ENCODE measurements at places on chromosomes 4 and X.

DNA sequence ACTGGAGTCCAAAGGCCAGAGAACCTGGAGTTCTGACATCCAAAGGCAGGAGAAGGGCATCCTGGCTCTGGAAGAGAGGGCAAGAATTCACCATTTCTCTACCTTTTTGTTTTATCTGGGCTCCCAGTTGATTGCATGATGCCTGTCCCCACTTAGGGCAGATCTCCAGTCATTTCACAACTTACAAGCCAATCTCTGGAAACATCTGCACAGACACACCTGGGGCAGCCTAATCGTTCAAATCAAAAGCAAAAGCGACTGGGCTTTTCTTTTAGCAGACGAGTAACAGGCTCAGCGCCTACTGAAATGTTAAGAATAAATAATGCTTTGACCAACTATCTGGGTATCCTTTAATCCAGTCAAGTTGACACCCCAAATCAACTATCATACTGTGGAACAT lies 136.0 kb upstream of the NPY2R start:
- DNase-seq: no peak

- no peak for DNase-seq
These were observed 108.7 kb upstream of the PAK3 start for GRCh38 chrX:110987292-110987691.

GRCh38 chr4:23373261-23373660 lies 516.6 kb downstream of the PPARGC1A start:
- DNase-seq: no peak

- DNase-seq: no peak
These were observed 381.2 kb upstream of the IGFBP7 start for GRCh38 chr4:57491388-57491787.

DNA sequence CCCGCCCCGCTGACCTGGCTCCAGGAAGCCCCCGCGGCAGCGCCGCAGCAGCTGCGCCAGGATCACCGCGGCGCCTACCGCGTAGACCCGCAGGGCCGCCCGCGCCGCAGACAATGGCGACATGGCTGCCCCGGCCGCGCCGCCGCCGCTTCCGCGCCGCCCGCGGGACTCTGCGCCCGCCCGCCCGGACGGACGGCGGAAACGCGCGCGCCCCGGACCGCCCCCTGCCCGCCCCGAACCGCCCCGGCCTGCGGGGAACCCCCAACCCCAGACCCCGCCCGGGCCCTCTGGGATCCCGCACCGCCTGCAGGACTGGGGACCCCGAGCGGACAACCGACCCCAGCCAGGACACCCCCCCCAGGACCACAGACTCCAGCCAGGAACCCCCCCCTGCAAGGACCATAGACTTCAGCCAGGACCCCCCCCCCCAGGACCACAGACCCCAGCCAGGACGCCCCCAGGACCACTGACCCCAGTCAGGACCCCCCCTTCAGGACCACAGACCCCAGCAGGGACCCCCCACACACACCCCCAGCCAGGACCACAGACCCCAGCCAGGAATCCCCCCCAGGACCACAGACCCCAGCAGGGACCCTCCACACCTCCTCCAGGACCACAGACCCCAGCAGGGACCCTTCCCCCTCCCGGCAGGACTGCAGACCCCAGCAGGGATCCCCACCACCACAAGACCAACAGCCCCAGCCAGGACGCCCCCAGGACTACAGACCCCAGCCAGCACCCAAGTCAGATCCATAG lies at the start of the genes DHRSX and ZBED1:
TSS of gene DHRSX (minus strand) at position 174 of the 756 bp plus-strand sequence. CDS start at position 123, 51 bp downstream.
TSS of gene ZBED1 (minus strand) at position 174 of the 756 bp plus-strand sequence. CDS start 10,257 bp downstream, outside the sequence.
- DNase-seq: no peak

DNA sequence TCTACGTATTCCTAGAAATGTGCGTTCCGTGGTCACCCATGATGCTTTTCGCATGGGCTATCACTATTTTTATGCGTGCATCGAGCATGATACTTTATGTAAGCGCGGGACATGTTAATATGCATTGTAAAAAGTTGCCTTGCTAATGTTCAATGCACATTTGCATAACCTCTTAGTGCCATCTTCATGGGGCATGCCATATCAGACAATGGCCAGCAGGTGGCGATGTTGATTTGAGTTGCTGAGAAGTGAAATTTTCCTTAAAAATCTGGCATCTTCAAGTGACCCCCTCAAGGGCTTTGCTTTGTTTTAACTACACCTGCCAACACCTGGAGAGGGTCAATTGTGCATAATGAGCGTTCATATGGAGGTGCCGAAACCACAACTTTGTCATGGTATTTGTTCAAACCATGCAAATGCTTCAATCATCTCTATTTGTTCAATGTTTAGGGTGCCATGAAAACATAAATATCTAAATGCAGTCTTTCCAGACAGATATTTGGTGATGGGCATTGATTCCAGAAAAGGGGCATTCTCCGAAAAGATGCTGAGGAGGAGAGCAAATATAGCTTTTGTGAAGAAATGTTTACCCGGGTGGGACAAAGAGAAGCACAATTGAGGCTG lies 833.9 kb upstream of the PRKX start:
- peak; percentile 83 for DNase-seq

DNA sequence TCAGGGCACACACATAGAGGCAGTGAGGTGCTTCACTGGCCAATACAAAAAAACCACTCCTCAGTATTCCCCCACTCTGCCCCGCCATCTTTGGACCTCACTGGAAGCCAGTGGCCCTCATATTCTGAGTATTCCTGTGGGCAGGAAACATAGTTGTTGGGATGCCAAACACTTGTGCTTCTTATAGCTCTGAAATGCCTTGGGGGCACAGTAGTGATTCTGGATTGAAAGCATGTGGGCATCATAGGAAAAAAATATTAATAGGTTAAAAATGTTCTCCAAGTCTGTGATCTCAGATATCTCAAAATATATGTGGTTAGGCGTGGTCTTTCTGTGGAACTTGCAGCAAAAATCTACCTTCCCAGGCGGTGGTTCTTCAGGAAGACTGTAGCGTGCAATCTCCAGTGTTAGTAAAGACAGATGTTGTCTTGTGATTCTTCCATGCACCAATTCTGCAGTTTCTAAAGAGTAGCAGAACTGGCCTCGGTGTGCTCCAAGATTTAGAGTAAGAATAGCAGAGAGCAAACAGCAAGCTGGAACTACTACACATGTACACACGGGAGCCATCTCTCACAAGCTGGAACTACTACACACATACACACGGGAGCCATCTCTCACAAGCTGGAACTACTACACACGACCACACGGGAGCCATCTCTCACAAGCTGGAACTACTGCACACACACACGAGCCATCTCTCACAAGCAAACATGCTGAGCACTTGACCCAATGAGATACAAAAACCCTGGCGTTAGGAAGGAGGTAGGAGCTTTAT lies 8.0 kb upstream of the TENM3 start:
- no peak for DNase-seq

- DNase-seq: no peak
These were observed 8.3 kb upstream of the NAP1L5 start for GRCh38 chr4:88705805-88706492.

- DNase-seq: no peak
These were observed 11.2 kb upstream of the FREM3 start for GRCh38 chr4:143711543-143712154.

DNA sequence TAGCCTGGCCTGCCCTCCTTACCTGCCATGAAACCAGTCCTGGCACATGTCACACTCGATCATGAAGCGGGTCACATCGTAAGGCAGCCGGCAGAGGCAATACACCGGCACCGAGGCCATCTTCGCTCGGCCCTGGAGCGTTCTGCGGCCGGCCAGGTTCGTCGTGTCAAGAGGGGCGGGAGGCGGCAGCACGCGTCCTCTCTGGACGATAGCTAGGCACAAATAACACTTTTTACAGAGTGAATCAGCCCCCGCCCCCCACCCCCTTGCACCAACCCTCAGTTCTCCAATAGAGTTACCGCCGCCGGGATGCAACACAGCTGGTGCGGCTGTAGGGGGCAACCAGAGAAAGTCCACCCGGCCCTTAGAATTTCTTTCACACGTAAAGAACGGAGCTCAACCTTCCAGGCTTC lies 1.7 kb downstream of the PHF8 start:
- DNase-seq: peak; percentile 54

GRCh38 chrX:16573781-16574180 lies 76.2 kb upstream of the S100G start:
- DNase-seq: no peak

GRCh38 chrX:109826954-109827708 lies 94.1 kb upstream of the ACSL4 start:
- no peak for DNase-seq

- no peak for DNase-seq
These were observed 16.2 kb upstream of the ATRX start for GRCh38 chrX:77802201-77802600.

- no peak for DNase-seq
These were observed 703.5 kb downstream of the PDHA2 start for GRCh38 chr4:96543346-96543745.

GRCh38 chr4:176334066-176334465 lies 14.3 kb downstream of the SPCS3 start:
- no peak for DNase-seq

- DNase-seq: no peak
These were observed 105.7 kb upstream of the PTCHD1 start for GRCh38 chrX:23228950-23229448.

DNA sequence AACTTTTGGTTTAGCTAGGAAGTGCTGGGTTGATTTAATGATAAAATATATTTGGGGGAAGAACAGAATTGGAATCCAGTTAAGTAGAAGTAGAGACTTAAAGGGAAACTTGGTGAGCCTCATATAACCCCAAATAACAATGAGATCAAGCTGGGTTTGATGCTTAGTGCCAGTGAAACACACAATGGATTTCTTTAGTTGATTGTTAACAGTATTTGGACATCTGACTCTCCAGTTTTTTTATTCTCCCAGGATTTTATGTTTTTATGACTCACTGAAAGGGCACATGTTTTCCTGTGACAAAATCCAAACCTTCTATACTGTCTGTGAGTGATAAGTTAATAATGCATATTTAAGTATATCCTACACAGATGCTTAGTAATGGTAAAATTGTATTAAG lies 2.7 kb upstream of the NEUROG2 start:
- no peak for DNase-seq

DNA sequence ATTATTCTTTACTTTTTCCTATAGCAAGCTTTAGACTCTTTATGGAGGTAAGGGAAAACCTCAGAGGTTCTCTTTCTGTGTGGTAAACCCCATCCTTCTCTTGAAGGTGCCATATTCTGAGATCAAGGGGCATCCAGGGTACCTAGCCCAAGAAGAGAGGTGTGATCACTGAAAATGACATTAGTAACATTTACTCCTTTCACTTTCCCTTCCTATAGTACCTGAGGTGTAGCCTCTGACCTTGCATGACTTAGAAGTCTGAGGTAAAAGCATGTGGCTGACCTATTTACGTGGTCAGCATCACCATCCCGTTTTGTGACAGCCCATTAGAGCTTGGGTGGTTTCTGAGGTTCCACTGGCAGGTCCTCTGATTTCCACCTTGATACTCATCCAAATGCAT lies 25.7 kb downstream of the SGMS2 start:
- no peak for DNase-seq

- DNase-seq: no peak
These were observed 7.0 kb downstream of the ALB start for GRCh38 chr4:73410916-73411730.

GRCh38 chr4:113006632-113007031 lies 42.8 kb upstream of the ANK2 start:
- DNase-seq: no peak

DNA sequence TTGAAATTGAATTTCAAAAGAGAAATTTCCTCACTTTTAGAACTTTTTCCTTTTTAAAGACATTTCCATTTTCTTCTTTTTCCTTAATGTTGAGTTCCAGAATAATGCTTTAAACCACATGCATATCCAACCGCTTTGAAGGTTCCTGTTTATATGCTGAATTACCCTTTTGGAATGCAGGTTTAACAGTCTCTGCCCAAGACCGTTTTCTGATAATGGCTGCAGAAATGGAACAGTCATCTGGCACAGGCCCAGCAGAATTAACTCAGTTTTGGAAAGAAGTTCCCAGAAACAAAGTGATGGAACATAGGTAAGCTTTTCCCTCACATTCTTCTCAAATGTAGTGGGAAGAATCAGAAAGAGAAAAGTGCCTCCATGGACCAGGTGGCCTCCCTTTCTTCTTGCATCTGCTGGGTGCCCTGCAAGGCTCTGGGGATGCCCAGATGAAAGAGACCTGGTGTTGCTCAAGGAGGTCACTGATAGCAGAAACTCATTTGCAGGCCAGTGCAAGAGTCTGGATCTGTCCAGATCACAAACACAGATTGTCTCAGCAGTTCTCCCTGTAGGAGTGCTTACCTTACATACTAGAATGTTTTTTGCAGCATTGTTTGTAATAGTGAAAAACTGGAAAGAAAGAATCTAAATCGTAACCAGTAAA lies 42.9 kb downstream of the MOSPD2 start:
- no peak for DNase-seq

- no peak for DNase-seq
These were observed 16.9 kb downstream of the CTAG1B start for GRCh38 chrX:154602226-154602625.

DNA sequence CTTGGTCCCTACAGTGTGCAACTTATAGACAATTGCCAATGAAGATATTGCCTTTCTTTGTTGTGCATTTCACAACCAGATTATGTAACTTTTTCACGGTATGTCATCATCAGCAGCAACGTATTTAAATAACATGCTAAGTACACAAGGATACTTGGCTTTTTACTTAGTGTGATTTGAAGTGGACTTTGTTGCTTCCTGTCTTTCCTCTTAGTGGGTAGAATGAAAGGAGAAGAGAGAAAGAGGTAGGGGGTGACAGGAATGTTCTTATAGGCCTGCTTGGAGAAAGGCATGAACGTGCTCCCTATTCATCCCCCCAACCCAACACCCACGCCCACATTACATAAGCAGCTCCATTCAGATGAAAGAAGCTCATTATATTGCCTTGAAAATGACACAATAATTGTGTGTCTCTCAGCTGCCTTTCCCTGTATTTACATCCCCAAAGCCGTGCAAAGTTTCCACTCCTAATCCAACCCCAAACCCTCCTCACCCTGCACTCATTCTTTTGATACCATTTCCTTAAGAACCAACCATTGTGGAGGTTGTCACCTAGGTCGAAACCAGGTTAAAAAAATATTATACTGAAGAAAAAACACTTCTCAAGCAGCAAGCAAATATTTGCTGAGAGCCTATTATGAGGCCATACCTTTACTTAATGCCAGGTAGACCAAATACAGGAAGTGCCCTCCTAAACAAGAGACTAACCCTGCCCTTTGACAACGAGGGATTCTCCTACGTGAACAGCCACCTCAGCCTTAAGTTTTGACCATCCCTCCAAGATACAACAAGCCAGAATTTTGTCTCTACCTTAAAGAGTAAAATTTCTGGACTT lies 25.2 kb upstream of the GK start:
- DNase-seq: no peak

- DNase-seq: no peak
These were observed 95.6 kb downstream of the TMA16 start for GRCh38 chr4:163590103-163590502.

All from NCI-H2081 (cell line).